ENCODE measurements at places on chromosomes 2 and 18. TPM values are rescaled to one million over a fixed set of nuclear protein-coding genes. Genes with fewer than 3 reads are reported as not detected.

The EML6 gene
- total RNA-seq, result 5.1 TPM

GRCh38 chr2:208274748-208275147 lies 8.7 kb downstream of the PIKFYVE start:
- DNase-seq, result no peak

- DNase-seq, result peak; percentile 92
These were observed 31.9 kb downstream of the CCBE1 start for GRCh38 chr18:59665057-59666006.

GRCh38 chr2:47127862-47128543 lies 27.1 kb downstream of the STPG4 start:
- DNase-seq, result no peak

DNA sequence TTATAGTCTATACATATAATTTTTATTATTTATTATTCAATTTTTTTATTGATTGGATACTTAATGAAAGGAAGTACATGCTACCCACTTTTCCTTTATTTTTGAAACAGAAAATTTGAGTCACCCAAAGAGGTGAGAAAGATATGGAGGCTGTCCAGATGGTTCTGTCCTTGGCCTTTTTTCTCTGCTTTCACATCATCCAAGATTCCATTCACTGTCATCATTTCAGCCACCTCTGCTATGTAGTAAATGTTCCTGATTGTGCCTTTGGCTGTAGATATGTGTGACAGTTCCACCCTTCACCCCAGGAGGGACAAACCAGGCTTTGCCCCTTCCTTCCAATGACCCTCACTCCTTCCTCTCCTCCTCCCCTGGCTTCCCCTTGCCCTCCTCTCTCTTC lies 675.7 kb upstream of the ID2 start:
- no peak for DNase-seq

- DNase-seq, result no peak
These were observed 17.5 kb downstream of the POLR1A start for GRCh38 chr2:86087936-86088850.

- peak; percentile 37 for DNase-seq
These were observed 32.2 kb downstream of the MAL start for GRCh38 chr2:95057535-95058370.

DNA sequence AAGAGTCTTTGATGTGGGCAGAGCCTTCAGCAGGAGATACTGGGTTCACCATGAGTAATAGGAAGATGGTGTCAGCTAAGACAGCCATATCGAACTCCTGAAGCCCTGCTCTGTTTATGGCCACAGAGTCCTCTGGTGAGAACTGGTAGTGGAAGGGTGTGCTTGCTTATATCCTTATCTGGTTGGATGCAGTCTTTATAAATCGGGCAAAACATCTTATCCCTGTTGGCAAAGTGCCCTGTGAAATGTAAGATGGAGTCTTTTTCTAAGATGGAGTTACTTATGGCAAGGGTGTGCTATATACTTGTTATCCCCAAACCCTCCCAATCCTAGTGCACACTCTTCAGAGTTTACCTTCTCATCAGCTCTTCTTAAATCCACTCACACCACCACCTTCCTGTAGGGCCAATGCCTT lies 190.8 kb upstream of the PARD3B start:
- no peak for DNase-seq

GRCh38 chr2:212891580-212891979 lies 259.8 kb downstream of the IKZF2 start:
- DNase-seq, result no peak

DNA sequence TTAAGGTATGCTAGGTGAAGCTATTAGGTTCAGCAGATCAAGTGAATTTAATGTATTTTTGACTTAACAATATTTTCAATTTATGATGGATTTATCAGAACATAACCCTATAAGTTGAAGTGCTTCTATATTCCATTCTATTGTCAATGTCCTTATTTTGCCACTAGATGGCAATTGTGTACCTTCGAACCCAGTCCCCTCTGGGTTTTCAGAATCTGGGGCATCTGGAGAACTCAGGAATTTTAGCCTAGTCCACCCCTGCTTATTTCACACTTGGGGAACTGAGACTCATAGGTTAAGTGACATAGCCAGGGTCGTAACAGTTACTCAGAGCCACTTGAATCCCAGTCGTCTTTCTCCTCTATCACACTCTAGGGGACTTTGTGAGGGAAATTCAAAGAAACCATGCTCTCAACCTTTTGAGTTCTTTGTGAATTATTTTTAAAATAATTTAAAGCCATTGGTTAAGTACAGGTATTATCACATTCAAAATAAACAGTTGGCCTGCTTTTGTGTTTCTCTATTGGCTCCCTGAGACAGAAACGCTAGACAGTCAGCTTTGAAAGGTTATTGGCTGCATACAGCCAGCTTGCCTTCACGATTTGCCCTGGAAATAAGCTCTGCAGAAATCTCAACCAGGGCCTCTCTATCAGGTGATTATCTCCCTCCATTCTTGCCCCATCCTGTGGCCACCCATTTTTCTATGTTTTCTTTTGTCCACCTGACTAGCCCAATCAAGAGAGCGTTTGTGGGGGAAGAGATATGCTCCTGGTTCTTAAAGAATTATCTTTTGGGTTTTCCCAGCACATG lies 145.0 kb downstream of the TTC27 start:
- peak; percentile 74 for DNase-seq

- no peak for DNase-seq
These were observed 55.9 kb upstream of the APCDD1 start for GRCh38 chr18:10398571-10398970.
